ENCODE measurements at places on chromosomes 16 and 17.
A peak's percentile ranks its signal among the peaks of the same experiment; 100 is the strongest.

- DNase-seq: no peak
These were observed 2.3 kb downstream of the PAFAH1B1 start for GRCh38 chr17:2595716-2596115.

- DNase-seq: peak; percentile 61
These were observed at the start of gene ADGRG1 for GRCh38 chr16:57628008-57628781. ADGRG1 (plus strand) TSS chr16:57628630; CDS start chr16:57650288, 21,658 bp downstream.

DNA sequence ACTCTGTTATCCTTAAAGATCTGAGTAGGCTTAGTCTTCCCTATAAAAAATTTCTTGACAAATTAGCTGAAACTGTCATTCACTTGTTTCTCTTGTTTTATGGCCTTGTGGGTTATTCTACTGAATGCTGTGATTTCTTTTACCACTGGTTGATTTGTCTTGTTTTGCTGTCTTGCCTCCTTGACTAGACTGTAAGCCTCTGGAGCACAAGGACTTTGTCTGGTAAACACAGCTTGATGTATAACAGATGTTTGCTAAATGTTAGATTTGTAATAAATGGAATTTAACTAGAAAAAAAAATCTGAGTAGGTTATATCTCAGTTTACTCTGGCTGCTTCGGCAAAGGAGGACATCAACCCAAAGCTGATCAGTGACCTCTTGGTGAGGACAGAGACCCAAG is 21.6 kb downstream of the VAC14 start:
- DNase-seq: no peak

- DNase-seq: no peak
These were observed 51.6 kb downstream of the NUP93 start for GRCh38 chr16:56781528-56781961.

- DNase-seq: no peak
These were observed 16.1 kb upstream of the SPATA32 start for GRCh38 chr17:45277992-45278391.

DNA sequence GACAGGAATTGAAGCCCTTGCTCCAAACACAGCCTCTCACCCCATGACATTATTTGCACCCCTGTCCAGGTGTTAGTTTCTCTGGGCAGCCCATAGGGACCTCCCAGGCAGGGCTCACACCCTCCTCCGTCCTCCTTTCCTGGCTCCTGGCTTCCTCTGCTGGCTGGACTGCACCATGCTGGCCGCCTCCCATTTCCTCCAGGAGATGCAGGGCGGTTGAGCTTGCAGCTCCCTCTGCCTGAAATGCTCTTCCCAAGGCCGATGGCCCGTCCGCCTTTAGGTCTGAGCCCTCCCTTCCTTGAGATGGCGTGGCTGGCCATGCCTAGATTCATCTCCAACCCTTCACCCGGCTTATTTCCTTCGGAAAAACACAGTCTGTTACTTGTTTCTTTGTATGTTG is 334.8 kb downstream of the SNX29 start:
- DNase-seq: no peak

DNA sequence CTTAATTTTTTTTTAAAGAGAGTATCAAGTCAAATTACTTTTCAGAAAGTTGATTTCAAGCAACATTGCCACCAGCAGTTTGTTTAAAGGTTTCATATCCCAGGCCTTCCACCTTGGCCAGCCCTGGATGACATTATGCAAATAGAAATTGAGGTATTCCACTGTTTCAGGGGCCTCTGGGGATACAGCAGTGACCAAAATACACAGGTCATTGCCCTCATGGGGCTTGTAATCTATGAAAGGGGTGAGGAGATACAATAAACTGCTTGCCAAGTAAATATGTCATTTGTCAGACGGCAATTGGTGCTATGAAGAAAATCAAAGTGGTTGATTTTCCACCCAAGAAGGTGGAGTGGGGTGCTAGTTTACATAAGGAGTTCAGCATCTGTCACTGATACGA is 37.8 kb upstream of the TMC5 start:
- no peak for DNase-seq

DNA sequence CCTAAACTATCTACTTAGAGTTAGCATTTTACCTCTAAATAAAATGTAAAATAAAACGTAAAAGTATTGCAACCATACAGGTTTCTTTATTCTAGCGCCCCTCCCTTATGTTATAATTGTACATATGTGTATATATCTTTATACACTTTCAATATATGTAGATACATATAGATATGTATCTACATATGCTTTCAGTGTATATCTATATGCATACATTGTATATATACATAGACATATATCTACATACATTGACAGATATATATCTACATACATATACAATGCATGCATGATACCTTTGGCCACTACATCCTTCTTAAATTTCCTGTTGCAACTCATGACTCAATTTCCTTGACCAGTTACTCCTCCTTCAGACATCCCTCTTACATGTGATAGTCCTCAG is 16.7 kb downstream of the BPTF start:
- DNase-seq: no peak

- DNase-seq: no peak
These were observed 10.2 kb upstream of the SMPD3 start for GRCh38 chr16:68458551-68458950.

- no peak for DNase-seq
These were observed 80.2 kb downstream of the OR1D5 start for GRCh38 chr17:2983255-2983654.

DNA sequence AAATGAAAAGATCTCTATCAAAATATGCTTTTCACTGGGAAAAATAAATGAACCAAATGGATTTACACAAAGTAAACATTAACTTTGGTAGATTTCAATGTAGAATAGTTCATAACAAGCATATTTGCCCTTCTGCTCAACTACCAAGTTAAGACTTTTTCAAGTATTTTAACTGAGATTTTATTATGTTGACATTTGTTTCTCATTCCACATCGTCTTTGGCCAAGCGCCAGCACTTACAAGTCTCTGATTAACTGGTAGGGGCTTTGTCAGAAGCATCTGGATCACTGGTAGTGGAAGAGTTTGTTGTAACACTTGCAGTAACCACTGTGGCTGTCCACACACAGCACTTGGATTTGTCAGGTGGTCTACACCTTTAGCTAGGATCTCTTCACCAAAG is 22.9 kb downstream of the SLFN12L start:
- DNase-seq: no peak

DNA sequence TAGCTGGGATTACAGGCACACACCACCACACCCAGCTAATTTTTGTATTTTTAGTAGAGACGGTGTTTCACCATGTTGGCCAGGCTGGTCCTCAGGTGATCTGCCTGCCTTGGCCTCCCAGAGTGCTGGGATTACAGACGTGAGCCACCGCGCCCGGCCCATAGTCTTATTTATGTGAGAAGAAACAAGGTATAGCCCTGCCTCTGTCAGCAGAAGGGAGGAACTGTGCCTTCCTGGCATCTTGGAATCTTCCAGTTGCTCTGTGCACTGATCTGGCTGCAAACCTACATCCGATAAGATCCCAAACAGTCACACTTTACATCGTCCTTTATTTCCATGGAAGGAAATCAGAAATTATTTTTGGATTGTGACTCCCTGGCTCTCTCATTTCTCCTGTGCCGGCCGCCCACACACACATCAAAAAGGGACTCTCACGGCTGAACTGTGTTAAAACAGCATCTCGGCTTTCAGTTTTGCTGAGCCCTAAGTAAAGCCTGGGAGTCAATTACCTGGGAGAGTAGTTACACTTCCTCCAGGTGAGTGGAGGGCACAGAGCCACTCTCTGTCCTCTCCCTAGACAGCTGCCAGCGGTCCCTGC is 23.3 kb downstream of the WIPI1 start:
- DNase-seq: no peak

GRCh38 chr16:7083096-7083495 is 249.5 kb upstream of the RBFOX1 start:
- no peak for DNase-seq

GRCh38 chr16:71461686-71462648 is at the start of gene ZNF23:
ZNF23 (minus strand) TSS chr16:71462247; CDS start chr16:71456796, 5,451 bp downstream.
- peak; percentile 79 for DNase-seq

GRCh38 chr16:70778901-70779309 is 22.1 kb downstream of the VAC14 start:
- DNase-seq: no peak
